ENCODE measurements at places on chromosomes 3 and 15.

DNA sequence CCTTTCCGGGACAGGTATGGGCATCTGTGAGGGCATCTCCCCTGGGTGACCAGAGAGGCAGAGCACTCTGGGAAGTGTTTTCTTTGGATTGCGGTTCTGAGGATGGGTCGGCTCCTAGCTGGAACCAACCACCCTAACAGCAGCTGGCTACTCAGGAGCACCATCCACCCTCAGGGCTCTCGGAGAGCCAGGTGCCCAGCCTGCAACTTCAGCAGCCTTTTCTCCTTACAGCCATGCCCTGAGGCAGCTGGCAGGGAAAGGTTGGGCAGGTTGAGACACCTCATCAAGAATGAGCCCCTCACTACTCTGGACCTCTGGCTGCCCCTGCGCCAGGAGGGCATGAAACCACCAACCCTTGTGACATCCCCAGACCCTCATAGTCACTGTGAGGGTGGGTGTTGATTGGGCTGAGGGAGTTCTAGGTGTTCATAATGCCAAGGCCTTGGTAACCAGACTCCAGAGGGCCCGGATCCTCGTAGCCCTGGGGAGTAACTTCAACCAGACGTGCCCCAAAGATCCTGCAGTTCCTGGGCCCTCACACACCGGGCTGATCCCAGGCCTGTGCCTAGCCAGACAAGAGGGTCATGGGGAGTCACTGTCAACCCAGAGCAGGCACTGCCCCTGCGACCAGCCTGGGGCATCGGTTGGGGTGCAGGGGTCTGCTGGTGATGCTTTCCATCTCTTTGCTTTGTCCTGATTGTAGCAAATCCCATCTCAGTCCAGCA is 114.4 kb upstream of the ABHD17C start:
- no peak for DNase-seq

- peak; percentile 23 for DNase-seq
Observed at GRCh38 chr3:180036671-180037455, at the start of gene PEX5L. PEX5L (minus strand) TSS chr3:180036937; CDS start chr3:180036599, 338 bp downstream.

DNA sequence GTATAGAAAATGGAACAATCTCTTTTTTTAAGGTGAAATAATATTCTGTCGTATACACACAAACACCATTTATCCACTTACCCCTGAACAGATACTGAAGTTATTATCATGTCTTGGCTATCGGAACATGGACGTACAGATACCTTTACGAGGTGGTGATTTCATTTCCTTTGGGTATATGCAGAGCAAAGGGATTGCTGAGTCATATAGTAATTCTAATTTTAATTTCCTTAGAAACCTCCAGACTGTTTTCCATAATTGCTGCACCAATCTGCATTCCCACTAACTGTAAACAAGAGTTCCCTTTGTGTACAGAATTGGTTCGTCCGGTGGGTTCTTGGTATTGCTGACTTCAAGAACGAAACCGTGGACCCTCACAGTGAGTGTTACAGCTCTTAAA is 179.4 kb downstream of the SHOX2 start:
- no peak for DNase-seq

GRCh38 chr3:73258057-73258456 is 196.6 kb downstream of the EBLN2 start:
- no peak for DNase-seq

GRCh38 chr3:100506355-100506754 is 13.9 kb downstream of the TMEM45A start:
- no peak for DNase-seq

GRCh38 chr3:170637306-170637705 is 51.4 kb upstream of the SLC7A14 start:
- DNase-seq = no peak

DNA sequence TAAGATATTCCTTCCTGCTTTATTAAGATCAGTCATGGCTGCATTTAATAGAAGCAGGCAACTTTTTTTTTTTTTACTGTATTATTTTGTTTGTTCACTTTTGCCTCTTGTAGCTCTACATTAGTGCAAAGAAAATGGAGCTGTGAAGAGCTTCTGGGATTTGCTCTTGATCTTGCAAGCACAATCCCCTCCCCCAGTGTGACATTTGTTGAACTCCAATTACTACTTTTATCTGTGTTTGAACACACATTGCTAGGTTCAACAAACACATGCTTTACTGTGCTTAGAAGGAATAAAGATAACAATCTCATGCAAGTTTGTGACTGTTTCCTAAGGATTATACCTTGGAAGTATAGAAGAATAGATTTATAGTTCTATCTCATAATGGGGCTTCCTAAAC is 648.8 kb downstream of the NLGN1 start:
- DNase-seq = no peak

GRCh38 chr15:29064290-29064689 is 178.5 kb downstream of the APBA2 start:
- DNase-seq = no peak

DNA sequence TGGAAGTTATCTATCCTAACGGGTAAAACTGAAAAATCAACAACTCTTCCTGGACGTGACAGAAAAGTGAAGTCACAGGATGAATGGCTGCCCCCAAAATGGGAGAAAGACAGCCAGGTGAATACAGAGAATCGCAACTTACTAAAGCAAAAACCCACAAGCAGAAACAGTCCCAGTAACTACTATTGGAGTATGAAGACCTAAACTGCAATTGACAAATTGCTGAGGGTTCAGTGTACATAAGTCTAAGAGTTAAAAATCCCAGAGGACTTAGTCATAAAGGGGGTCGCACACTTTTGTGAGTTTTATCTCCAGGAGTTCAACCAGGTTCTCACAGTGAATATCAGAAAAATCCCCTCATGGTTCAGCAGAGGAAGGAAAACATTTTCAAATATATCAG is 56.8 kb upstream of the IMPG2 start:
- no peak for DNase-seq

GRCh38 chr3:76943058-76943457 is 96.8 kb upstream of the ROBO2 start:
- no peak for DNase-seq

GRCh38 chr15:31031471-31032067 is 40.1 kb upstream of the MTMR10 start:
- no peak for DNase-seq

- no peak for DNase-seq
Observed at GRCh38 chr15:27865323-27865922, 233.7 kb downstream of the OCA2 start.

DNA sequence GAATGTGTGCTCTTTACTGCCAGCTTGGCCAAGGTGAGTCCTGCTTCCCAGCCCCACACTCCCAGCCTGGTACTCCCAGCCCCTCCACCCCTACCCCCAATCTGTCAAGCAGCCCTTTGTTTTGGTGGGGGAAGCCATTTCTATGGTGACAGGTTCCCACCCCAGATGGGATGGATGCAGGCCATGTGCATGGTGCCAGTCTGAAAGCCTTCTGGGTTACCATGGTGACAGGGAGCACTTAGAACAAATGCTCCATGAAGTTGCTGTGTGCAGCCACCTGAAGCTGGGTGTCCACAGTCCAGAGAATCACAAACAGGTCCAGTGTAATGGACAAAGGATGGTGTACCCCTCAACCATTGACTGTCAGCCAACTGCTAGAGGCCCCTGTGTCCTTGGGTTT is 19.1 kb upstream of the VILL start:
- DNase-seq = no peak

DNA sequence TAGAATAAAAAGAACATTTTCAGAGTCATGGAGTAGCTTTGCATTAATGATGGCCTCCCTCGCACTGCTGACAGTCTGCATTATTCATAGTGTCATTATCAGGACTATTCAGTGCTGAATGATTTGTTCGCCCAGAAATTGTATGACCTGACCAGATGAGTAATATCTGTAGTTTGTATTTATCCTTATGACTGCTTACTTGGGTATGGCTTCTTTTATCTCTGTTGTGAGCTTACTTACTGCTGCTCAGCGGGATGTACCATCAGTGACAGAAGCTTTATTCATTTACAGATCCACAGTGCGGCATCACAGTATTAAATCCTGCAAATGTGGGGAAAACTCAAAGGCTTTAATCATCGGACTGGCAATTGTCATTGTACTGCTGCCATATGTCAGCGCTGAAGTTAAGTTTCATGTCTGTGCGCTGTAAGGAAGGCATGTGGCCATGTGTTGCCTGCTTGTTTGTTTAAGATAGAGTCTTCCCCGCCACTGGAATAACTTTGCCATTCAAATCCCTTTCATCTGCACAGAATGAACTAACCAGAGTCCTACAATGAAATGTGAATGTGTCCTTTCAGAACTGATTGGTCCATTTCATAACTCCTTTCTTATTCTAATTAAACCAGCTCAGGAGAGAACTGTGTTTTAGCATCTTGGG is 262.2 kb downstream of the CHL1 start:
- DNase-seq = no peak

DNA sequence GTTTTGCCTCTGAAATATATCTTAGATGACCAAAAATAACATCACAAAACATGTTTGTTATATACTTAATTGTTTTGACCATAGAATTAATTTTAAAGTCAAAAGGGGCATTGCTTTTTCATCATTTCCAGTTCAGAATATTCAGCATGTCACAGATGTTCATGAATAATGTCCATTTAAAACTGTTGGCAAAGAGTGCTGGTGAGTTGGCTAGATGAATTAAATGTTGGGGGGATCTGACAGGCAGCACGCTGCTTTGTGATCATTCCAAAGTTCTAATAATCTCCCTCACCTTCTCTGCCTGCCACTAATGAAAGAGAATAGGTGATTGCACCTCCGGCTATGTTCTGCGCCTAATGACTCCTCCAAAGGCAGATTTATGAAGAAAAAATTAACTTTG is 139.2 kb upstream of the MLF1 start:
- DNase-seq = no peak

DNA sequence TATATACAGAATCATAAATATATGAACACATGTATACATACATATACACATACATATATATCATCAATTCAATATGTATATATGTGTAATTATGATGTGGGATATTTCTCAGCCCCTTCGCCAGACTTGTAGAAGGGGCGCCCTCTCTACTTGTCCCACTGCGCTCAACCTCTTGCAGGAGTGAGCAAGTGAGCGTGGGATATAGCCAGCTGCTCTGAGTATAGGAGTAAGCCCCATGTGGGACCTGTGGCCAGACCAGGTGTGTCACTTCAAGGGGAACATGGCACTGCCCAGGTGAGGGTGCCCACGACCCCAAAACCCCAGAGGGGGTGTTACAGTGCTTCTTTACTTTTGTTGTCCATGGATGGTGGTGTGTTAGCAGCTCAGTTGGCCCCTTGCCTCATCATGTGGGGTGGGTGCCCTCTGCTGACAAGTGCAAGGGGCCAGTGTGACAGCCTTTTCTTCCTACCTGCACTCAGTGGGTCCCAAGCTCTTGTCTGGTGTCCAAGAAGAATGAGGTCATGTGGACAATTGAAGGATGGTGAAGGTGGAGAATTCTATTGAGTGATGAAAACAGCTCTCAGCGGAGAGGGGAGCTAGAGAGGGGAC is 304.1 kb downstream of the UNC13C start:
- no peak for DNase-seq

GRCh38 chr3:28841441-28841840 is 439.4 kb upstream of the RBMS3 start:
- DNase-seq = no peak

- peak; percentile 48 for DNase-seq
Observed at GRCh38 chr15:31360843-31361763, 34.5 kb downstream of the KLF13 start.

DNA sequence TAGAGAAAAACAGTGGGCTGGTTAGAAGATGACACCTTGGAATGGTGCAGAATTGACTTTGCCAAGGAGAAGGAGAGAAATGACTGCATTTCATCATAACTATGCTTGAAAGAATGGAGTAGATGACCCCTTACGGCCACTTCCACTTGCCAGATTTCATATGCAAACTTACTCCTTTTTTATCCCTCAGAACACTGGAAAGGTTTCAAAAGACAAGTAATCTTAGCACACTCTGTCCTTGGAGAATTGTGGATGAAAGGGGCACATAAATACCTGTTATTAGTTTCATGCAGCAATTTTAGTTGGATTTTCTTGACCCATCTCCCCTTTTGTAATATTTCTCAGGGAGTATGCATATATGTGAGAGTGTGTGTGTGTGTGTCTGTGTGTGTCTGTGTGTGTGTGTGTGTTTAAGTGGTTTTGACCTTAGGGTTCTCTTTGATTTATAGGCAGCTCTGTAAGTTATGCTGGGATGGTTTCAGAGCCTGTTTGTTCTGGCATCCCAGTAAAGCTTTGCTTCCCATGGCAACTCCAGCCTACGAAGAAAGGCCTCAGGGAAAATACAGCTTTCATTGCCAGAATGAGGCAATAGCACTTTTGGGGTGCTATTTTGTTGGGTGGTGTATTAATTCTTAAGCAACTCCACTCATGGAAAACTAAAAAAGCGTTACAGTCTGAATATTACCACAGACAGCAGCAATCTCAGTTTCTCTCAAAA is 122.2 kb upstream of the TP63 start:
- no peak for DNase-seq

DNA sequence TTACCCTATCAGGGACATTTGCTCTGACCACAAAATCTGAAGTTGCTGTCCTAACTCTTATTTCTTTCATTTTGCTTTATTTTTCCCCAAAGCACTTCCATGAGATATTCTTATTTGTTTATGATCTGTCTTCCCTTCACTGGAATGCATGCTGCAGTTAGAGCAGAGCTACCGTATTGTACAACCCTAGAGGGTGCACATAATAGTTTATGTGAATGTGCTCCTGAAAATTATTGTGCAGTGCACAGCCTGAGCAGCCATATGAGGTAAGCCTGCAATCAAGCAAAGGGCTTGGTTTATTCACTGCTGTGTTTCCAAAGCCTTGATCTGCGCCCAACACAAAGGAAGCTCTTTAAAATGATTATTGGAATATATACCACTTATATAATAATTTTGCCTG is 120.3 kb upstream of the CADPS start:
- no peak for DNase-seq

DNA sequence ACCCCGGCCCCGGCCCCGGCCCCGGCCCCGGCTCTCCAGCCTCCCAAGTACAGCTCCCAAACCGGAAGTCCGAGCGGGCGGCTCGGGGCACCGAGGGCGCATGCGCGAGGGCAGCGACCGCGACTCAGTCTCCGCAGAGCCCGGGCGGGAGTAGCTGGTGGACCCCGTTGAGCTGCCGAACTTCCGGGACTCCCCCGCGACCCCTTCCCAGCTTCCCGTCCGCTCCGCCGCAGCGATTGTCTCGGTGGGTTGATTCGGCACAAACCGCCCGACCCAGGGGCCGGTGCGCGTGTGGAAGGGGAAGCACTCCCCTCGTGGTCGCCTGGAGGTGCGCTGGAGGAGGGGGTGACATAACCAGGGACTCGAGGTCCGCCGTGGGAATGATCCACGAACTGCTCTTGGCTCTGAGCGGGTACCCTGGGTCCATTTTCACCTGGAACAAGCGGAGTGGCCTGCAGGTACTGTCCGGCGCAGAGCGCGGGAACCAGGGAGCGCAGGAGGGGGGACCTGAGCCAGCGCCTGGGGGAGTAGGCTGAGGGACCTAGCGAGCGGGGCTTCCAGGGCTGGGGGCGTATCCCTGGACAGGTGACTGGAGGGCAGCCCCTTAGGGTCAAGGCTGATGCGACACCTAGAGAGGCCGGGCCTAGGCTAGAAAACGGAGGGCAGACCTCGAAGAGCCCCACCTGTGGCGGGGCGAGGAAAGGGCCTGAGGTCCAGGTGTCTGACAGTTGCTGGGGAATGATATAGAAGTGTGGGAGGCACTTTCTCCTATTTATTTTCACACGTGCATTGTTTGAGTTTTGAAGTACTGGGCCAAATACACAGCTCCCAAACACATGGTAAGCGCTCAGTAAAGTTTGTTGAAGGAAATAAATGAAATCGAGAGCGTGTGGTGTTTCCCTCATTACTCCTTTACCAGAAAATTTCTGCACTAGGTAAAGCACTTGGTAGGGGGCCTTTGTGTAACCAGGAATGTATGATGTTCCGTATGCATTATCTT is at the start of the genes TUBGCP4 and ZSCAN29:
Gene TUBGCP4 (plus strand): TSS at position 127 of the 1,000 bp plus-strand sequence. CDS start 254 bp downstream, at position 381.
Gene ZSCAN29 (minus strand): TSS at position 69 of the 1,000 bp plus-strand sequence. CDS start 1,130 bp downstream, outside the sequence.
- peak; percentile 73 for DNase-seq
